Muscle of leg (tissue), 16 donors: ENCODE measurements at places on chromosomes 7 and 10. TPM values are rescaled to one million over a fixed set of nuclear protein-coding genes. Genes with fewer than 3 reads are reported as not detected.

GRCh38 chr10:34001087-34001580 lies 666.7 kb upstream of the NRP1 start:
- no peak overlapping the region for H3K4me3 ChIP-seq
- no peaks in the 10 kb centered on the region for H3K27me3 ChIP-seq
- no peaks in the 10 kb centered on the region for H3K4me1 ChIP-seq
- no peaks in the 10 kb centered on the region for H3K36me3 ChIP-seq

DNA sequence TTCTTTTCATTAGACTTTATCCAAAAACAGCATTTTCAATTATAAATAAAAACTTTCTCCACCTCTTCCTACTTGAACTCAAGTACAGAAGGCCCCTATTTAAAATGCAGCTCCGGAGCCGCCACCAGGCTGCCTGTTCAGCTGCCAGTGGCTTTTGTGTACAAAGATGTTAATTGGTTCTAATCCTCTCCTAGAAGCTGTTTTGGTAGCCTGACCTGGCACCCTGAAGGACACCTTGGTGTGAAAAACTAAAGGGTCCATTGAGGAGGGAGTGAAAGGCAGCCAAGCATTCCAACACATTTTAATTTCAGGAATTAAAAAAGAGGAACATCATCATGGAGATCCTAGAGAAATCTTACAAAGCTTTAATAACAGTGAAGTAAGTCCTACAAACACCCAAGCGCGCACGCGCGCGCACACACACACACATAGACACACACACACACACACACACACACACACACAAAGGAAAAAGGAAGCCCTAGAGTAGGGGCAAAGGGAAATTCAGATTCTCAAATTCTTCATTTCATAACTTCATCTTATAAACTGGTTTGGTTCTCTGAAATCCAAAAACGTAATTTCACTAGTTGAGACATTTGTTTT lies 41.4 kb downstream of the VAX1 start:
- DNase-seq, result no peak
- no peak overlapping the region for H3K27ac ChIP-seq
- peaks cover 2% of the 10 kb centered on the region for H3K27me3 ChIP-seq
- no peaks in the 10 kb centered on the region for H3K36me3 ChIP-seq

CRTAC1 gene
- 0.27 TPM for total RNA-seq

ASAH2 gene
- 1.6 TPM for total RNA-seq

DNA sequence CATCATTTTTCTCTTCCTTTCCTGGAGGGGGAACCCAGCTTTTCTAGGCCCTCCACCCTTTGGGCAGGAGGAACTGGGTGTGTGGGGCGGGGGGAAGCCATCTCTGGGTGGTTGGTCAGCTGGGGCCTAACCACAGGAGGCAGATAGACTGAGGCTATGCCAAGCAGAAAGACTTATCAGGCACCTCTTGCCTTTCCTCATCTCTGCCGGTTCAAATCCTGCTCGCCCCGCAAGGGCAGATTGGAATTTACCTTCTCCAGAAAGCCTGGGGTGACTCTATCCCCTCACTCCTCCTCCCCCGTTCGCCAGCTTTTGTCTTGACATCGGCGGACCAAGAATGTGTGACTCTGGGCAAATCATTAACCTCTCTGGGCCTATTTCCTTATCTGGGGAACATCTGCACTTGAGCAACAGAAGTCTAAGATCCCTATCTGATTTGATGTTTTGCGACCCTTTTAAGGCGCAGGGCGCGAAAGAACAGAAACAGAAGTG lies 584 bp upstream of the GARS1 start:
- peak overlapping the region; percentile 95 for H3K27ac ChIP-seq
- peaks cover 9% of the 10 kb centered on the region for H3K4me1 ChIP-seq
- no peaks in the 10 kb centered on the region for H3K36me3 ChIP-seq
- H3K4me3 ChIP-seq, result peak overlapping the region; percentile 95

DNA sequence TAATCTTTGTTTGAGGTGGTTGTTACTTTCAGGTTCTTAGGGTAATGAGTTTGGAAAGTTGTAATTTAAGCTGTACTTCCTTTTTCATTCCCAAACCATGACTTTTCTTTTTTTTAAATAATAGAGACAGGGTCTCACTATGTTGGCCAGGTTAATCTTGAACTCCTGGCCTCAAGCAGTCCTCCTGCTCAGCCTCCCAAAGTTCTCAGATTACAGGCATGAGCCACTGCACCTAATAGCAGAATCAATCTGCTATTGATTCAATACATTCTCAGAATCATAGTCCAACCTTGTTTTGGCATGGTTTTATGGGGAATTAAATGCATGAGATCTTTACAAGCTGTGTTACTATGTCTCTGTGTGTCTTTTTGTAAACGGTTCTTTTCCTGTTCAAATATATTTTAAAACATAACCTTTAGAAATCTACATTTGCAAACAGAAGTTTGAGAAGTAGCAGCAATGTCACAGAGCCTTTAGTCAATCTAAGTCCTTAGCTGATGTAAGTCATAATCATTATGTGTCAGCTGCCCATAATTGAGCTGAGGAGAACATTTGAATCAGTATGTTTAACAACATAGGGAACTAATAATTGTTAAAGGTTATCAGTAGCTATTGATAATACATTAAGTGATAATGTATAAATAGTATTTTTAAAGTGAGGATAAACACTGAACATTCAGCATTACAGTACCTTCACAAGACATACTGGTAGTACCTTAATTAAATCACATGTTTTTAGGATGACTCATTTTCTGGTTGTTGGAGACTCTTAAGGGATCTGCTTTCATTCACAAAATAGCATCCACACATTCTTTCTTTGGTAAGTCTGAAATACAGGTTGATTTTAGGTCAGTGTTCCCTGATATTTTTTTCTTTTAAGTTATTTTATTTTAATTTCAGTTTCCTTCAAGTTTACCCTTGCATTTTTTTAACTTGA lies 8.8 kb downstream of the INPP5F start:
- no peak overlapping the region for H3K27ac ChIP-seq
- no peak for DNase-seq
- H3K27me3 ChIP-seq, result no peaks in the 10 kb centered on the region
- peaks cover 2% of the 10 kb centered on the region for H3K4me1 ChIP-seq
- no peaks in the 10 kb centered on the region for H3K36me3 ChIP-seq

DNA sequence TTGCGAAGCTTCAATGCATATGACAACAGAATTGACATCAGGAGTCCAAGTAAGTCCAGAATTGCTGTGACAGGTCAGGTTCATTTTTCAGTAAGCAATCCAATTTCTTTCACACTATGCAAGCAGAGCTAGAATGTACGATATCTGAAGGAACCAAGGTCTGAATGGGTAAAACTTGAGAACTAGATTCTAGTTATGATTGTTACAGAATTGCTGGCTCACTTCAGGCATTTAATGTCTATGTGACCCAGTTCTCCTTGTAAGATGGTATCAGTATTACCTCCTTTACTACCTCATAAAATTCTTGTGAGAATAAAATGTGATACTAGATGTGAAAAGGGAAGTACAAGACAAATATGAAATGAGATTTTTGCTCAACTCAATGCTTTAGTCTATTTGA lies 159.6 kb downstream of the GPR158 start:
- no peaks in the 10 kb centered on the region for H3K4me1 ChIP-seq
- no peak for DNase-seq
- H3K27me3 ChIP-seq, result no peaks in the 10 kb centered on the region
- no peaks in the 10 kb centered on the region for H3K36me3 ChIP-seq
- H3K4me3 ChIP-seq, result no peak overlapping the region
- no peak overlapping the region for H3K27ac ChIP-seq

- no peaks in the 10 kb centered on the region for H3K36me3 ChIP-seq
- no peak for DNase-seq
- H3K27me3 ChIP-seq, result no peaks in the 10 kb centered on the region
- peaks cover 5% of the 10 kb centered on the region for H3K4me1 ChIP-seq
- H3K4me3 ChIP-seq, result no peak overlapping the region
These were observed 15.1 kb upstream of the RALA start for GRCh38 chr7:39608278-39608677.

GRCh38 chr10:130352291-130352645 lies 216.1 kb downstream of the GLRX3 start:
- no peak for DNase-seq
- peaks cover 4% of the 10 kb centered on the region for H3K27me3 ChIP-seq
- no peak overlapping the region for H3K4me3 ChIP-seq
- H3K27ac ChIP-seq, result no peak overlapping the region
- H3K36me3 ChIP-seq, result no peaks in the 10 kb centered on the region

- H3K36me3 ChIP-seq, result no peaks in the 10 kb centered on the region
- H3K27ac ChIP-seq, result no peak overlapping the region
- H3K4me3 ChIP-seq, result no peak overlapping the region
- H3K4me1 ChIP-seq, result peaks cover 5% of the 10 kb centered on the region
- no peaks in the 10 kb centered on the region for H3K27me3 ChIP-seq
- DNase-seq, result peak; percentile 57
These were observed 108.1 kb upstream of the AGR3 start for GRCh38 chr7:16989811-16990413.

DNA sequence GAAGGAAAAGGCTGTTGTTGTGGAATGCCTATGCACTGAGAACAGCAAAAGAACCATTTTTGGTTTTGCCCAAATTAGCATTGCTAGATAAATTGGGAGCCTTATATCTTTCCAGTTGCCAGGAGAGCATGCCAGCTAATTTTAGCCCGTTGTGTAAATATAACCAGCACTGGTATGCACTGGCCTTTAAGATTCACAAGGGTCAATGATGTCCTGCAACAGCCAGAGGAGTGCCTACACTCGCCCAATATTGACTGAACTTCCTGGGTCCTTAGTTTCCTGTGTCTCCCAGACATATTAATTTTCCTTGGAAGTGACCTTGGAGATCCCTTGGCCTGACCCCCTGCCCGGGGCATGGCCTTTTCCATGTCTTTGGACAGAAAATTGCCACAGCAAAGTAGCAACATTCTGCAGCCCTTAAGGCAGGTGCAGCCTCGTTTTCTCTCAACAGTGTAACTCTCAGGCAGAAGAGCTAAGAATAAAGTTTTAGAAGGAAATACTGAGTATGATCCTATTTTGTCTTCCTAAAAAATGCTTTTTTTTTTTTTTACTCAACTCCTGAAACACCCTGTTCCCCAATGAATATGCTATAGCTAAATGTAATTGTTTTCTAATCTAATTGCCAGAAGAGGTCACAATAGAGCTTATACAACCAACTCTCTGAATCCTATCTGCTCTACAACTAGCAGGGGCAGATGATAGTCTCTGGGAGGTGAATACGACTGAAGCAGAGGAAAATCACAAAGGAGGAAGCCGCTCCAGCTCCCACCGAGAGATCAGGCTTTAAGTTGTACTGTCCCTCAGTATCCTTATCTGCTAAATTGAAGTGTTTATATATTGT lies 131.9 kb upstream of the PCGF5 start:
- peaks cover 3% of the 10 kb centered on the region for H3K4me1 ChIP-seq
- H3K27me3 ChIP-seq, result no peaks in the 10 kb centered on the region
- no peak overlapping the region for H3K27ac ChIP-seq
- no peak overlapping the region for H3K4me3 ChIP-seq
- DNase-seq, result peak; percentile 34
- H3K36me3 ChIP-seq, result no peaks in the 10 kb centered on the region

DNA sequence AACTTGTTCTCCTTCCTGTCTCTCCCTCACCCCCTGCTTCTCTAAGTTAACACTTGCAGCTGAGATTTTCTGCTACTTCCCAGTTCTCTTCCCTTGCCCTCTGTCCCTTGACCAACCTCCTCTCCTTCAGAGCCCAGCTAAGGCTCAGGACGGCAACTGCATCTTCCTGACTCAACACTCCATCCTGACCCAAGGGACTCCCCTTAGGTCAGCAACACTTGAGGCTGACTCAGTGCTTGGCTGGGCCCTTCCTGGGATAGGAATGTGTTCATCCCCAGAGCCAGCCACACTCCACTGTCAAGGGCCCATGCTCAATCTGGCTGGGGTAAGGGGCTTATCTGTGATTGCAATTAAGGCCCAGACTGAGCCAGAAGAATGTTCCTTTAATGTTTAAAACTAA lies 3.4 kb downstream of the CALHM2 start:
- peaks cover 58% of the 10 kb centered on the region for H3K36me3 ChIP-seq
- peak; percentile 75 for DNase-seq
- H3K4me1 ChIP-seq, result peaks cover 55% of the 10 kb centered on the region
- no peak overlapping the region for H3K27ac ChIP-seq
- no peaks in the 10 kb centered on the region for H3K27me3 ChIP-seq

- H3K27ac ChIP-seq, result no peak overlapping the region
- H3K4me1 ChIP-seq, result peaks cover 7% of the 10 kb centered on the region
- H3K4me3 ChIP-seq, result no peak overlapping the region
- H3K36me3 ChIP-seq, result no peaks in the 10 kb centered on the region
- peaks cover under 1% of the 10 kb centered on the region for H3K27me3 ChIP-seq
- no peak for DNase-seq
These were observed 7.5 kb downstream of the GRB10 start for GRCh38 chr7:50775231-50775630.

GRCh38 chr10:80515511-80515910 lies 22.2 kb upstream of the SH2D4B start:
- H3K36me3 ChIP-seq, result peaks cover 81% of the 10 kb centered on the region
- H3K27me3 ChIP-seq, result no peaks in the 10 kb centered on the region
- no peak overlapping the region for H3K4me3 ChIP-seq
- peaks cover 25% of the 10 kb centered on the region for H3K4me1 ChIP-seq
- H3K27ac ChIP-seq, result no peak overlapping the region

DNA sequence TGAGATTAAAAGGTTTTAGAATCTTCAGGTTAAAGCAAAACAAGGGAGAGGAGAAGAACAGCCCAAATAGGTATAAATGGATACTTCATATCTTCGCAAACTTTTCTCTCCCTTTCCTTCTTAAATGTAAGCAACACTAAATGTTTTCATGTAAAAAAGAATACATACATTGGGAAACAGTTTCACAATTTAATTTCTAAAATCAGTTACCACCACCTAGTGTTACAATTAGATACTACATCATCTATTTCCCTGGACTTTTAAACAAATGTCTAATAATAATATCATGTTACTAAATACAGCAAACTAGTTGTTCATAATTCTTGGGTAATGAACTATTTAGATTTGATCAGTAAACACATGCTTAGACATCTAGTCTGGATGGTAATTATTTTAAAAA lies 35.8 kb downstream of the MINDY3 start:
- no peaks in the 10 kb centered on the region for H3K27me3 ChIP-seq
- no peak overlapping the region for H3K4me3 ChIP-seq
- H3K27ac ChIP-seq, result no peak overlapping the region
- peak; percentile 52 for DNase-seq
